Stimulated activated CD8-positive, alpha-beta memory T cell treated with anti-CD3 and anti-CD28 coated beads, Interleukin-4, amount 100 ng/mL, for 1 hour (primary cell): ENCODE measurements at places on chromosomes 2 and 18.
A peak's percentile ranks its signal among the peaks of the same experiment; 100 is the strongest.

GRCh38 chr18:63022429-63023022 is 297.0 kb downstream of the BCL2 start:
- no peak for DNase-seq

DNA sequence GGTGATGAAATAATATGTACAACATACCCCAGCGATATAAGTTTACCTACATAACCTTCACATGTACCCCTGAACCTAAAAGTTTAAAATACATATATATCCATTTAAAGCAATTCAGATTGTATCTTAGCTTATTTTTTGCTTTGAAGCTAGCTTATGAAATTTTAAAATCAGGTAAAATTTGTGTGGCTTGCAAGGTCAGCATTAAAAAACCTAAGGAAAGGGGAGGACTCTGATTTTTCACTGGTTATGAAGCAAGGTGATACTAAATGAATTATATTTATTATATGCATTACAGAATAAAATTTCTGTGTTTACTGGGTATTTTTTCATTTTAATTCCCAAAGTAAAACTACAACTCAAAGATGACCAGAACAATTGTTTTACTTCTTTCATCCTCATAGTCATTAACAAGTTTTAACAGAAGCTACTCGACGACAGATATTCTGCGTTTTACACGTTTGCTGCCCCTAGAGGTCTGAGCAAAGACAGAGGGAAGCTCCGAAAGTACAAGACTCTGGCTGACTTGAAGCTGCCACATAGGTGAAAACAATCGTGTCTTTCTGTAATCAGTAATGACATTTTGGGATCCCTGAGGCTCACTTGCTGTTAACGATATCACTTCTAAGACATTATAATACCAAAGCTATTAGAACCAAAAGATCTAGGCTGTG is 17.1 kb downstream of the PKP4 start:
- DNase-seq: no peak

DNA sequence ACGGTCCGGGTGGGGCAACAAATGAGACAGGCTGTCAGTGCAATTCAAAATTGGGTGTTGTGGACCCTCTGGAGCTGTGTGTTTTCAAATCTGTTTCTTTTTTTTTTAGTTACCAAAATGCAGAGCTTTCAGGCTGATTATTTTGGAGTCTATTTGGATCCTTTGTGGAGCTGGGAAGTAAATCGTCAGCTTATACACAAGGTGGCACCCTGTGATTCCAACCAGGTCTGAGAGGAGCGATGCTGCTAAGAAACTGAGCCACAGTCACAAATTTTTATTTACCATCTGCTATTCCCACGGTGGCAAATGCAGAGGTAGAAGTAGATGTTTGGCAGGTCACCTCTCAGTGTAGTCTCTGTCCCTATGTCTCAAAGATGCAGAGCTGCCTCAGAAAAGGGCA is 3.8 kb upstream of the EPC2 start:
- no peak for DNase-seq

GRCh38 chr2:126783341-126783740 is 115.3 kb upstream of the TEX51 start:
- DNase-seq: no peak

DNA sequence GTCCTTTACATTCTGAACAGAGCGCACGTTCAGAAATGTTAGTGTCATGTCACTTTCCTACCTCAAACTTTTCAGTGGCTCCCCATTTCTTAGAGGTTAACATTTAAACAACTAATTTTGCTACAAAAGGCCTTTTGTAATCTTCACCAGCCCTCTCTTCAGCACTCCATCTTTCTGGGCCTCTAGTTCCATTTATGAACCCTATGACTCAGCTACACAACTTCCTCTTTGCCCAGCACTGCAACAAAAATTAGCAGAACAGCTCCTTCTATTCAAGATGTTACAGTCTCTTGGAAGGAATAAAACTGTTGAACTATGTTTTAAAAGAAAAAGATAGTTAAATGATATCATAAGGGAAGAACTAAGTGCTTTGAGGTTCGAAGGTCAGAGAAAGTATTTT is 139.9 kb downstream of the VWC2L start:
- DNase-seq: no peak

DNA sequence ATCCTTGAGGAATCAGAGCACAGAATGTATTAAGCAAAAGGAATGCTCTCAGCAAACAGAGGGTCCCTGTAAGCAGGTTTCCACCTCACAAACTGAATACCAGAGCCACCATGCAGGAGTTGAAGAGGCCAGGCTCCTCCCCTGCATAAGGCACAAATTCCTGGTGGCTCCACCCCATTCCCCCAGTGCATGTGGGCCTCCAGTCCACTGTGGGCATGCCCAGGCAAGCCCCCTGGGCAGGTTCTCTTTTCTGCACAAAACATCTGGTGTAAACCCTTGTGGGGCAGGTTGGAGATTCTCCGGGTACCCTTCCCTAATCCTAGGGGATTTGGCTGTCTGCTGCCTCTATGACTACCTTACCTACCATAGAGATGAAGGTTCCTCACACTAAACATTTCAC is 166.5 kb downstream of the PTPRM start:
- no peak for DNase-seq

GRCh38 chr2:128437204-128437565 is 118.5 kb upstream of the HS6ST1 start:
- no peak for DNase-seq

DNA sequence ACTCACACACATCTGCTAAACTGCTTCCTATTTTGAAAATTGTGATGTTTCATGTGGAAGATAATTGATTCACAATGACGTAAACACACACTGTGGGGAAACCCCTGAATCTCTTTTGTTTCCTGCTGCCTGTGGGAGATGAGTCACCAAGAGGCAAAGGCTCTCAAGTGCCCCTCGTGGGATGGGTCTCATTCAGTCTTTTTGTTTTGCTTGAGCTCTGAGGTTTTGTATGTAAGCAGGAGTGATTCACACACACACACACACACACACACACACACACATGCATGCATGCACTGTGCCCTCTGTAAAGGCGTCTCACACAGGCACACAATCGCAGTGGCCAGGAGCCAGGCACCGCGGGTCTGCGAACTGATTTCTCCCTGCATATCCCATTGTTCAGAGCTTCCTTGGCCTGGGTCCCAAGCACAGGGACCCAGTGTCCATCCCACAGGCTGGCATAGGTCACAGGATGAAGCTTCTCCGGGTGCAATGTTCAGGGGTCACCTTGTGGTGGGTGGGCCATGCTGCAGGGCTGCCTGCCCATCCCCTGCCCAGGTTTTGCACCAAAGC is 12.1 kb upstream of the ARHGEF4 start:
- peak; percentile 5 for DNase-seq

- DNase-seq: no peak
Measured at GRCh38 chr2:24731040-24731439, 62.2 kb downstream of the PTRHD1 start.

DNA sequence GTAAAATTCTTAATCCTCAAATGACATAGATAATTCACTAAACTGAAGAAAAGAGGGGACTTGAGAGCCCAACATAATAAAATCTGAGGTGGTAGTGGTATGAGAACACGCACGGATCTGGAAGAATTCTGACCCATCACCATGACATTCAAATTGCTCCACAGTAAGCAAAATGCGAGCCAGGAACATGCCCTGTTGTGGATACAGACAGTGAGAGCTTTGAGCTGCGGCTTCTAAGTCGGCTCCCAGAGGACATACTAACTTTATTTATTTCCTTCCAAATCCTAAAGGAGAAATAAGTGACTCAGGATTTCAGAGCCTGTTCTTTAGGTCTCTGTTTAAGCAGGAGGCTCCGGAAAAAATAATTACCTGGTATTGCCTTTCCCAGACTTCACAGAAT is 143.4 kb upstream of the SMAD7 start:
- no peak for DNase-seq

GRCh38 chr2:83595121-83595690 is 863.9 kb downstream of the SUCLG1 start:
- DNase-seq: no peak

- no peak for DNase-seq
Measured at GRCh38 chr2:56133441-56133840, 50.3 kb upstream of the CCDC85A start.

DNA sequence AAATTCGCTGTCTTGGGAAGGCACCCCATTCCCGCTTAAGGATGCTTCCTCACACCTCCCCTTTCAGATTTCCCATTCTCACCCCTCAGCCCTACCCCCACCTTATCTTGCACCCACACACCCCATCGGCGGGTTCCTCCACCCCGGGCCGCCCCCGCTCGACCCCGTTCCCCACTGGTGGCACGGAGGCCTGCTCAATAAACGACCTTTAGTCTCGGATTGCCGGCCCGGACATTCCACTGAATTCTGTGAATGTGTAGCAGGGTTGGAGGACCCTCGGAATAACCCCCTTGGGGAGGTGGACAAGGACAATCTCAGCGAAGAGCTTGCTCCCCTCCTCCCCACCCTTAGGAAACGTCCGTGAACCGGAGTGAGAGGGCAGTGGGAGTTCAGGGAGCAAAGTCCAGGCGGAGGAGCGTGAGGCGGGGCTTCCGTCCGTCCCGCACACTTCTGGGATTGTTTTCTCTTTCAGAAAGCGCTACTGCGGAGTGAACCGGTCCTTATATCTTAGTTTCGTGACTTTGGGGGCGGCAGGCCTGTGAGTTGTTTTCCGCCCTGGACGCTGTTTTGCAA is 2.8 kb upstream of the LBX2 start:
- no peak for DNase-seq

DNA sequence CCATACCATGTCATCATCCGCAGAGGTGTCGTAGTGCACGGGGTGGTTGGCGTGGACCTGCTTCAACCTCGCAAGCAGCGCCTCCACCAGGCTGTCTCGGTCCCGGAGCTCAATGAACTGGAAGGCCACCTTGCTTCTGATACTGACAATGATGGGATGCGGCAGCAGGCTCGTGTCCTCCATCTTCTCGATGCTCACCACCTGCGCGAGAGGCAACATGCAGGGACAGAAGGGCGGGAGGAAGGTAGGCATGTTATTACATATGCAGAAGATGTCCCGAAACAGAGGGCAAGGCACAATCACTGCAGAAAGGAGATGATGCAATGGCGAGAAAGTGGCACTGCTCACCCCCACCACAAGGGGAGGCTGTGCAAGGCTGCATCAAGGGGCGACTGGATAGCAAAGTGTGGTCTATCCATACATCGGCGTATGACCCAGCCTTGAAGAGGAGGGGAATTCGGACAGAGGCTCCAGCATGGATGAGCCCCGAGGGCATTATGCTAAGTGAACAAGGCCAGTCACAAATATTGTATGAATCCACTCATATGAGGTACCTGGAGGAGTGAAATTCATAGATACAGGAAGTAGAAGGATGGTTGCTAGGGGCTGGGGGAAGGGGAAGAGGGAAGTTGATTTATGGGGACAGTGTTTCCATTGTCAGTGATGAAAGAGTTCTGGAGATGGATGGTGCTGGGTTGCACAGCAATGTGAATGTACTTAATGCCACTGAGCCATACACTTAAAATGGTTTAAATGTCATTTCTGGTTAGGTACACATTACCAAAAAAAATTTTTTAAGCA is 36.6 kb downstream of the RPL31 start:
- DNase-seq: no peak

DNA sequence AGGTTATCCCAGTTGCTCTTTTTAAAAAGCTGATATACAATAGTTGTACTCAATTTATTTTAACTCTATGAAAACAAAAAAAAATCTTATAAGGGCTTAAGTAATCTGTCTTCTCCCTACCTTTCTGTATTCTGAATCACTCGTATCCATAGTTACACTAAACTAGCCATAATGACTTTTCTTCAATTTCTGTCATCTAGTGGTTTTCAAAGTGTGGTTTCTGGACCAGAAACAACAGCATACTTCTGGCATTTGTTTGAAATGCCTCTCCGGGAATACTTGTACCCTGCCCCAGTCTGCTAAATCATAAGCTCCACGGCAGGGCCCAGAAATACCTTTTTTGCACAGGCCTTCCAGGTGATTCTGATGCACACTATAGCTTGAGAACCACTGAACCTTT is 253.6 kb downstream of the LRRTM4 start:
- no peak for DNase-seq

DNA sequence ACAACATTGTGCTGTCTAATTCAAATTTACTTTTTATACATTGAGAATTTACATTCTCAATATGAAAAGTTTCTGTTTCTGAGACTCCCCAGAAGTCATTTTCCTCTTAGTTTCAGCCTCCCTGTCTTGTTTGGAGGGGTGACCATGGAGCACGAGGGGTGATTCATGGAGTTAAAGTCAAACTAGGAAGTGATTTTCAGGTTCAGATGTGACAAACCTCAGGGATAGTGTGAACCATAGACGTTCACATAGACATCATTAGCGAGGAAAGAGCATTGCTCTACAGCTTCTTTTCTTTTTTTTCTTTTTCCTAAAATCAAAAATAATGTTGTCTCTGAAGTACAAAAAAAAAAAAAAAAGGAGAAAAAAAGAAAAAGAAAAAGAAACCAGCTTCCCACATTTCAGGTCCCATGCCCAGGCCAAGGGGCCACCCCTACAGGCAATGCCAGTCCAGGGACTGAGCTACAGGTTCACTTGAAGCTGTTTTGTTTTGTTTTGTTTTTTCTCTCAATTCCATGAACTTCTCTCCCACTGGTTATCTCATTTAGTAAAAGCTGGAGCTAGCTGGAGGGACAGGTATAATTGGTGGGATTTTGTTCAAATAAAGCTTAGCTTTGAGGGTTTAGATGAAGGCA is 18.1 kb upstream of the LCLAT1 start:
- no peak for DNase-seq

DNA sequence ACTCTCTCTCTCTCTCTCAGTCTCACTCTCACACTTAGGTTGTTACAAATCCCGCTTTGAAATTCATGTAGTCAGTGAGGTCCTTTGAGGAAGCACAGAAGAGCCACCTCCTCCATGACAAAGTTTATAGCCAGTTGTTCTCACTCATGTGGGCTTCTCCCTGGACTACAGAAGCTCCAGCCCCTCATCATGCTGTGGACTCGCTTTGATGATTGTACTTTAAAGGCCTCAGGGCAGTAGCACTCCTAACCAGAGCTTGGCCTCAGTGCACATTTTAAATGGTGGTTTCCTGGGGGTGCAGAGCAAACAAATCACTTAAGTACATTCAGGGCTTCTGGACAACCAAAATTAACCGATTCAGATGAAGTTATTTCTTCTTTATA is 115.7 kb downstream of the MTCL1 start:
- DNase-seq: no peak

DNA sequence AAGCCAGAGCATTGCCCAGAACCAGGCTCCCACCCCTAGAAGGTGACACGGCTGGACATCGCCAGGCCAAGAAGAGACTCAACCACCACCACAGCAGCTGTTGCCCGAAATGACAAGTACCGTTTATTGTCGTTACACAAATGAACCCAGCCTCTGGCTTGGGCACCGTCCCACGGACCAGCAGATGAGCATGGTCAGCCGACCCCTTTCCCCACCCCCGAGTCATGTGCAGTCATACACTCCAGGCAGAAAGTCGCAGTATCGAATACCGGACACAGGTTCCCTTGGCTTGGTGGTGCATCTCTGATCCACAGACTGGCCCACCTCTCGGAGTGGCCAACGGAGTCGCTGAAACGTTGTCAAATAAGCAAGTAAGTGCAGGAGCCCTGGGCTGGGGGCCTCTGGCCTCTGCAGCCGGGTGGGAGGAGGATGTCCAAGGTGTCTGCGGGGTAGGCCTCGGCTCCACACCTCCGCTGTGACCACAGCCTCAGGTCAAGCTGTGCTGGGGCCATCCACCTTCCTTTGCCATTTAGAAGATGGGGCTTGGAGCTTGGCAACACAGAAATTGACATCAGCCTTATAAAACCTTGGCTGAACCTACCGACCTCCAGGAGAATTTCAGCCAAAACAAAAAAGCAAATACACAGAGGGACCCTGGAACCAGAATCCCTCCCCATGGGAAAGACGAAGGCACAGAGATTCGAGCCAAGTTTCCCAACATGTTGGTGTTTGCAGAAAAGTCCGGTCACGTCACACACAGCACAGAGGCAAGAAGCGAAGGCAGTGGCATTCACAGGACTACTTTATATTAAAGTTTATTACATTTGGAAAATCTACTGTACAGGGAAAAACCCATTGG is 24.0 kb downstream of the SDC1 start:
- DNase-seq: no peak
